ENCODE measurements at places on chromosomes 1 and 21. TPM values are rescaled to one million over a fixed set of nuclear protein-coding genes. Genes with fewer than 3 reads are reported as not detected.

DNA sequence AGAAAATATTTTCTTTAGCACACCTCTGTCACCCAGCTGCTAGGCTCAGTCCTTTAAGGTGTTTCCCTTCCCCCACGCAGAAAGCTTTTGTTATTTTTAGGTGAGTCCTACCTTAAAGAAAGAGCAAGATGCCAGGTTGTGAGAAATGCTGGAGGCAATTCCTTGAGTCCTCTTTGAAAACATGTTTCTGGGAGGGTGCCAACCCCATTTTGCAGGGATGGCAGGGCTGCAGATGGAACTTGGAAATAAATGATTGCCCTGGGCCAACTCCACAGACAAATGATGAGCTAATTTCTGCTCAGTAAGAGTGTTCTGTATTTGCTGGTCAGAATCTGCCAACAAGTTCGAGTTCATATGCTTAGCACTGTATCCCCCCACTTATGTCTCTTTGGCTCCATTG, 119.2 kb upstream of the RAB3GAP2 start:
- DNase-seq, result no peak

DNA sequence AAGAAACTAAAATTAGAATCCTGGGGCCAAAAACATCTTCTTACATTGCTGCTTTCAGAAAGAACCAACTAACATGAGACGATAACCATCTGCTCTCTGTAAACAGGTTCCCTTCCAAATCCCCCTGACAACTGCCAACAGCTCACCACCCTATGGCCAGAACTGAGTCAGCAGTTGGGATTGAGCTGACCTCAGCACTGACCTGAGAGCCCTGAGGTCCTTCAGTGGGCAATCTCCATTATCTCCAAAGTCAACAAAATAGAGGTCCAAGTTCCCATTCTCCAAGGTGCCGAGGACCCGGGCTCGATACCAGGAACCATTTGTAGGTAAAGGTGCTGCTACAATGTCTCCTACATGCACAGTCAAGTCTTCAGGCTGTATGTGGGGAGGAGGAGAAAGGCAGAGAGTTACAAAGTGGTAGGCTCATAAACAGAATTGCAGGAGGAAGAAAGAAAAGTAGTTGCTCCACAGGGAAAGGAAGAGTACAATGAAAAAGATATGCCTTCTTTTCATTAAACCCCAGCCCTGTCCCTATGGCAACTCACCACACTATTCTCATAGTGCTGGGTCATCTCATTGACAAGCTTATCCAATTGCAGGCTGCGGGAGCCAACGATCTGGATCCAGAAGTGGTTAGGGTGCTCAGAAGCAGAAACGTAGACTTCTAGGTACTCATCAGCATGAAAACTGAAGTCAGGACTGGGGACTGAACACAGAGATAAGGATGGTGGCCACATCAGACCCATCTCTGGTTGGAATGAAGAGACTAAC, 12.8 kb upstream of the MRPL9 start:
- no peak for DNase-seq

Gene SLC9C2
- 0.54 TPM for total RNA-seq

DNA sequence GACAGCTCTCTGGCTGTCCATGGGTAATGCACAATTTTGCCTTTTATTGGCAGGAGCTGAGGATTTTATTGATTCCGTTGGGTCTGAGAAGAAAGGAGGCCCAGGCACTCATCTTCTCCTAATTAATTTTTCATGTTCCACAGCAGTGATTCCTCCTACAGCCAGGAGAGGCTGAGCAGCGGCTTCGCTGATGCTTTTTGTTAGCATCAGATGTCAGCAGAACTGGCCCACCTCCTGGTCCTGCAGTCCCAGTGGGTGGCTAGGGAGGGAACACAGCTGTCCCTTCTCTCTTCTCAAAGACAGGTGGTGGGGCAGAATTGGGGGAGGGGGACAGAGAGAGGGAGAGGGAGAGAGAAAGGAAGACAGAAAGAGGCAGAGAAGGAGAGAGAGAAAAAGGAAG, 5.7 kb downstream of the MT1HL1 start:
- DNase-seq, result no peak

Gene FAM229A
- 4.3 TPM for total RNA-seq

Gene SMPDL3B
- 21.9 TPM for total RNA-seq

Gene ERICH3
- total RNA-seq, result 3.6 TPM

Gene PIK3R3
- 22.0 TPM for total RNA-seq

DNA sequence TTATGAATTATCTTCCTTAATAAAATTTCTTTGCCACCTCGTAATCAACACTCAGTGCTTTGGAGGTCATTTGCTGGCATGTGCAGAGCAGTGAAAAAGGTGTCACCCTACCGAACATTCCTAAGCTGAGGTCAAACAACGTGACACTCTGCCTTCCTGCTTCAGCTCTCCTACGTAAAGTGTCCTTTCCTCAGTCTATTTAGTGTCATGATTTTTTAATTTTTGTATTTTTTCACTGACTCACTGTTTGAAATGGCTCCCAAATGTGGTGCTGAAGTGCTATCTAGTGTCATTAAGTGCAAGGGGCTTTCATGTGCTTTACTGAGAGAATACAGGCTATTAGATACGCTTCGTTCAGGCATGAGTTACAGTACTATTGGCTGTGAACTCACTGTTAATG, 37.0 kb upstream of the ITPKB start:
- DNase-seq, result no peak

Gene C1orf116
- 92.5 TPM for total RNA-seq

- no peak for DNase-seq
These were observed 42.0 kb downstream of the ADSS2 start for GRCh38 chr1:244409701-244410100.

Gene TMCC2
- 3.2 TPM for total RNA-seq

DNA sequence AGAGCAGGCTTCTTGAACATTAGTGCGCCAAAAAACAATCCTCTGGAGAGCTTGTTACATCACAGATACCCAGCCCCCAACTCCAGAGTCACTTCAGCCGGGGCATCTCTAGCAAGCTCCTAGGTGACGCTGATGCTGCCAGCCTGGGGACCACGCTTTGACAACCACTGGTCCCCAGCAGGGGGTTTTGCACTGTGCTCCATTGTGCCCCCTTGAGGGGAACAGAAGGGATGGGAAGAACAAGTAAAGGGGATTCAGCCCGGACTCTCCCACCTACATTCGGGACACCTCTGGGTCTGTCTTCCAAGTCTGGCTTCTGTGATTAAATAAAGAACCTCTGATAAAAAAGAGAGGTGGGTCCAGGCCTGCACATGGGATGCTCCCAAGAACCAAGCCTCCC, 60.4 kb downstream of the ATP5PO start:
- DNase-seq, result no peak

GRCh38 chr1:62882201-62883104, 98.5 kb downstream of the ATG4C start:
- no peak for DNase-seq

Gene SELENBP1
- 396 TPM for total RNA-seq

DNA sequence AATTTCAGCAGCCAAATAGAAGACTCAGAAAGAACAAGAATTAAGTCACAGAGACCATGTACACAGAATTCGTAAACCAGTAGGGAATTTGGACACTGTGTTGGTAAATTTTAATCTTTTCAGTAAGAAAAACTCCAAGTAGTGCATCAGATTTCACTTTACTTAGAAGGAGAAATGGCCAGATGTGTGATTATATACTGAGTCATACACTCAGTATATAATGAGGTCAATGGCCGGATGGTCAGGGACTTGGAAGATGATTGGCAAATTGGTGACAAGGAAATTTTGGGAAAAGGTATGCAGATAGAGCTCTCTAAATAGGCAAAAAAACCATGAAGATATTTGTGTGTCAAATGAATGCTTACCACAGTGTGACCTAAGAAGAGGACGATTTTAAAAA, 399.8 kb upstream of the LRRC7 start:
- DNase-seq, result no peak

DNA sequence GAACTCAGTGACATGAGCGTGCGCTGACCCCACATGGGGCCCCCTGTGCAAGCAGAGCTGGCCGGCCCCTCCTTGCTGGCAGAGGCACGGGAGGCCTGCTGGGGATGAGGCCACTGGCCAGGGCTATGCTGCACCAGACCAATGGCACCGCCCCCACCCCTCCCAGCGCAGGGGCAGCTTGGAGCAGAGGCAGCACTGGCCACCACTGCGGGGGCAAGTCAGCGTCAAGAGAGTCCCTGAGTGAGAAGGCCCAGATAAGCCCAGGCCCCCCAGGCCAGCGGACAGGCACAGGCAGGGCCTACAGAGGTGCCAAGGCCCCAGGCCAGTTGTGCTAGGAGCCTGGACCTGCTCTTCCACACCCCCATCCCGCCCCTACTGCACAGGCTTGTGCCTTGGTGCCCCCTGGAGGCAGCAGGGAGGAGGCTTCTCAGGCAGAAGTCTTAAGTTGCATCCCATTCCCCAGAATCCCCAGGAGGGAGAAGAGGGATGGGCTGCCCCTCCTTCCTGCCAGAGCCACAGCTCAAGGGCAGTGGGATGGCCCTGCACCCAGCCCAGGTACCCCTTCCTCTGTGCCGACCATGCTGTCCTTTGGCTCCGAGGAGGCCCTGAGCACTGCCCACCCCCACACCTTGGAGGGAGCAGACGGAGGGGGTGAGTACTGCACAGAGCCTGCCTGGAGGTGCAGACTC, 35.8 kb downstream of the EPHX1 start:
- peak; percentile 74 for DNase-seq

DNA sequence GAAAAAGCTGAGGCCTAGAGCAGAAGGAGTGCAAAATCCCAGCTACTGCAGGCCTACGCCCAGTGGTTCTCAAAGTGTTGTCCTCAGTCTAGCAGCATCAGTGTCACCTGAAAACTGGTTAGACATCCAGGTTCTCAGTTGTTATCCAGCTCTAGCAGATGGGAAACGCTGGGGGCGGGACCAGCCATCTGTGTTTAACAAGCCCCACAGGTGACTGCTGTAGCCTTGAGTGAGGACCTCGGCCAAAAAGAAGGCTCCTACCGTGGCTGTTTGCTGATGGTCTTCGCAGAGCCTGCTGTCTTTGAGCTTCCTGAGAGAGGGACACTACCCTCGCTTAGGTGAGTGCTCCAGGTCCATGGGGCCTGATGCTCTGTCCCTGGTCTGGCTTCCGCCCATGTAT, 69.7 kb downstream of the LRRN2 start:
- DNase-seq, result no peak

DNA sequence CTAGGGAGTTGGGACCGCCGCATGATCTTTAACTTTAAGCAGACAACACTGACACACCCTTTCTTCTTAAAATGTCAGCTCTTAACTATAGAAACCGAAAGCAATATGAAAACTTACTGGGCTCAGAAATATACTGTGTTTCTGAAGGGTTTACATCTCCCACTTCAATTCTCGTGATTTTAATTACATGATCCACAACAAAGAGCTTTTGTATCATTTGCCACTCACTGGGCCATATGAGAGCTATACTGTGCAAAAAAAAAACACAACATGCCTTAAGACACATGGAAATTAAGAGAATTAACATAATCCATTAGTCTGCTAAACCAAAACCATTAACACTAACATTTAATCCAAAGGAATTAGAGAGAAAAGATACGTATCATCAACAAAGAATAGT, 35.0 kb upstream of the RAP1GAP start:
- no peak for DNase-seq

DNA sequence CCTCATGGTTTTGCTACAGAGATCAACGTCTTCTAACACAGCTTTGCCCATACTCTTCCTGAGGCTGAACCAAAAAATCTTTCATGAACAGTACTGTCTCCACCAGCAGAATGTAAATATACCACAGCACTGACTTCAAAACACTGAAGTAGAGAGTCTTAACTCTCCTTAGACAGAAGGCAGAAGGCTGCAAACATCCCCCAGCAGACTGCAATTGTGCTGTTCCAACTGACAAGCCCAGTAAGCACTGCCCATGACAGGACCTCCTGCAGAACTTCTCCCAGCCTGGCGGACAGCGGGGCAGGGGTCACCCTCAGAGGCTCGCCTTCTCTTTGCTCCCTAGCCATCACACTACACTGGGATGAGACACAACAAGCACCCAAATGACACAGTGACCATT, 218.7 kb downstream of the RERE start:
- DNase-seq, result no peak

DNA sequence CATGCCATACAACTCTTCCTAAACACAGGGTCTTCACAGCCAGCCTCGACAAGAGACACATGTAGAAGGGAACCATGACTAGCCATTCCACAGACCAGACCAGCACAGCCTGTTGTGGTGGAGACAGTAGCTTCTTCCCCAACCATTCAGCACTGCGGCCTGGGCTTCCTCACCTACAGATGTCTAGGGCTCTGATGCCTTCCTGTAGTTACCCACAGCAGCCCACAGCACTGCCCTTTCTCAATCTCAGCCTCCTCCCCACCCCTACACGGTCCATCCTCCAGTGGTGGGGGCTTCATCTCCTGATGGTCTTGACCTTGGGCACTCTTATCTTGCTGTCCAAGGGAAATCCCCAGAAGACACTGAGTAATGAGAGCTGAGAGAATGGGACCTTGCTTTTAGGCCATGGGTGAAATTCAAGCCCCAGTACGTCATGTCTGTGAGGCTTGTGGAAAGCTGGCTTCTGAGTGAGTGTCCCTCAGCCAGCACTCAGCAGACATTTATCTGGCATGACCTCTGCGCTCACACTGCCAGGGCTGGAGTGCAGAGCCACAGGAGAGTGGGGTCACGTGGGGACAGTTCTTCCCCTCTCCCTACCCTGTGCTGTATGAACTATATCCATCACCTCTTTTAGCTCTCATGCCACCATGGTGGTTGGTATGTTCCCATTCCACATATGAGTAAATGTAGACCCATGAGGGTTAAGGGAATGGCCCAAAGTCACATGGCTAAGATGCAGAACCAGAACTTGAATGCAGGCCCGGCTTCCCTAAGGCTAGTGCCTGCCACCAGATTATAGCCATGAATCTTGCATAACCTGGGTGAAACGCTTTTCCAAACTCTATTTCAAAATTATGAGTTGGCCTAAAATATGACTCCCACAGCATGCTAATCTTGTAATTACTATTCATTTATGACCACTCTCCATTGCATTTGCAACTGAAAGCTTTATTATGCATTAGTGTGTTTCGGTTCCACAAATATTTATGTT, 104.7 kb downstream of the HIVEP3 start:
- DNase-seq, result no peak

DNA sequence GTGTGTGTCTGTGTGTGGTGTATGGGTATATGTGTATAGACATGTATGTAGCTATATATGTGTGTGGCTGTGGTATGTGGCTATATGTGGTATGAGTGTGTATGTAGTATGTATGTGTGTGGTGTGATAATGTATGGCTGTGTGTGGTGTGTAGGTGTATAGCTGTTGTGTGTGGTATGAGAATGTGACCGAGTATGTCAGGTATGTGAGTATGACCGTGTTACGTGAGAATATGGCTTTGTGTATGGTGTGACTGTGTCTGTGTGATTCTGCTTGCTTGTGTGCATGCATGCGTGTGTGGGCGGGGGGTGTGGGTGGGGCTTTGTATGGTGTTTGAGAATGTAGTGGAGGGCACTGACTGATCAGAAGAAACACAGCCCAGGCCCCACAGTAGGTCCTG, 3.5 kb downstream of the ZNF691 start:
- no peak for DNase-seq

Gene TEDDM1
- not detected for total RNA-seq

Gene PIGR
- total RNA-seq, result 795 TPM

GRCh38 chr1:88021529-88021928, 662.5 kb upstream of the PKN2 start:
- DNase-seq, result no peak

GRCh38 chr1:203564024-203564423, 62.6 kb upstream of the ATP2B4 start:
- no peak for DNase-seq

- no peak for DNase-seq
These were observed 1337.8 kb downstream of the AMY1C start for GRCh38 chr1:105087506-105087905.

GRCh38 chr1:117632269-117633067, 26.6 kb downstream of the TENT5C start:
- DNase-seq, result no peak

Gene LCA5L
- 2.4 TPM for total RNA-seq
